ENCODE measurements at places on chromosomes 4 and X.
A peak's percentile ranks its signal among the peaks of the same experiment; 100 is the strongest.

DNA sequence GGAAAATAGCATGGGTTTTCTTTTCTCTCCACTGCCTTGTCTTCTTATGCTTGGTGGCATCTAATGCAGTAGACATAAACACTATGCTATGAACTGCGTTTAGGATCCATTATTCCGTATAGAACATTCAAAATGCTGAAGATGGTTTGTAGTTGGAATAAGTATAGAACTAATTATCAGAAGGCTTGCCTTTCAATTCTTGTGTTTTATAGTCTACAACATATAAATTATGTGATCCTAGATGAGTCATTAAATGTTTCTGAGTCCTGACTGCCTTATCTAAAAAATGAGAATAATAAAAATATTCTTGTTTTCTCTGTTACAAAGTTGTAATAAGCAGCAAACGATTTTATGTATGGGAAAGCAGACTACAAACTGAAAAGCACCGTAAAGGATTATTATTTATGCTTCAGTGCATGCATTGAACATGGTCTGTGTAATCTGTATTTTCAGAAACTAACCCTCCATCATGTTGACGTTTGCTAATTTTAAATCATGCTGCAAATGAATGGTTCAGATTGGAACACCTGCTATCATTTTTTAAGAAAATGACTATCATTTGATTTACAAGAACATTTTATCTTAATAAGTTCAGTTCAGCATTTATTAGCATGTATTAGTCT, 335.9 kb upstream of the AADAT start:
- DNase-seq = no peak

GRCh38 chrX:153807976-153808375, 13.5 kb downstream of the SSR4 start:
- no peak for DNase-seq

- DNase-seq = no peak
Observed at GRCh38 chr4:3160438-3160837, 86.0 kb downstream of the HTT start.

DNA sequence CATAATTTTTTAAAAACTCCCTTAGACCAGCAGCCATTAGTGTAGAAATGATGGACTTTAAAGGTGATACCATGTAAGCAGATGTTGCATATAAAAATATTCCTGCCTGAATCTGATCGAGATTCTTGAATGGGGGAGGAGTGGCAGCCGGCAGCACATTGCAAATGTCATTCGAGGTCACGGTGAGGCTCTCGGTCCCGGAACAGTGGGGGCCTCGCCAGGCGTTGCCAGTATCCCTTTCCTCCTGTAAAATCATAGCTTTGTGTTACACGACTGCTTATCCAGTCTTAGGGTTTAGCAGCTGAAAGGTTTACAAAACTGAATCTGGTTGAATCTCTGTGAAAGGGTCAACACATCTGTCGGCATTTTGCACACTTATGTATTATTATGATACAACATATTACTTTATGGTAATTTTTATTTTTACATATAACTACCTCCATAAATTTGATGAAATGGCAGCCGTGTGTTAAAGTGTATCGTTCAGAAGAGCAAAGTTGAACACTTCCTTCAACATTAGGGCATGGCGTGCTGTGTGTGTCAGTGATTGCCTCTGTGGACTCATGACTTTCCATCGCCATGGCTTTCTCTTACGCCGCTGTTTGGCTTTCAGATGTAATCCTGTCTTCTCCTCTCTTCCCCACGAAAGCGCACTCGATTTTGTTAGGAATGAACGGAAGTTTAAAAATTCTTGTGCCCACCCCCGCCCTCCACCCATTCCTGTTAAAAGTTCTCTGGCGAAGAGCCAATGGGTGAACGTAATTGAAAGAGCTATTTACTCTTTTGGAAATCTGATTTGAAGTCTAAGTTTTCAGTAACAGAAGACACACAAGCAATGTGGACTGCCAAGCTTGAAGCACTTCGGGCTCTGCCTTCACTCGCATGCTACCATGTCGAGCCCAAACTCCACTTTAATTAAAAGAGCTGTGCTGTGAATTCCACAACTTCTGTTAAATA, 114.8 kb downstream of the STOX2 start:
- no peak for DNase-seq

- no peak for DNase-seq
Observed at GRCh38 chrX:1002611-1003010, 209.8 kb downstream of the CRLF2 start.

DNA sequence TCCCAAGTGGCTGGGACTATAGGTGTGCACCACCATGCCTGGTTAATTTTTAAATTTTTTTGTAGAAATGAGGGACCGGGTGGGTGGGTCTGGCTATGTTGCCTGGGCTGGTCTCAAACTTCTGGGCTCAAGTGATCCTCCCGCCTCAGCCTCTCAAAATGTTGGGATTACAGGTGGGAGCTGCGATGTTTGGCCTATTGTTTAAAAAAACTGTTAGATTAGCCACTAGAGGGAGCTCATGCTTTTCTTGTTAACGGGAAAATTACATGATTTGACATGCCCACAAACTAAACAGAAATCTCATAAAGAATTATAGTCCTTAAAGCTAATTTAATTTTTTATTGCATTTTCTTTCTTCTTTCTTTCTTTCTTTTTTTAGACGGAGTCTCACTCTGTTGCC, 5.0 kb upstream of the SDAD1 start:
- DNase-seq = peak; percentile 62

GRCh38 chr4:100422894-100423293, 94.9 kb downstream of the EMCN start:
- no peak for DNase-seq

DNA sequence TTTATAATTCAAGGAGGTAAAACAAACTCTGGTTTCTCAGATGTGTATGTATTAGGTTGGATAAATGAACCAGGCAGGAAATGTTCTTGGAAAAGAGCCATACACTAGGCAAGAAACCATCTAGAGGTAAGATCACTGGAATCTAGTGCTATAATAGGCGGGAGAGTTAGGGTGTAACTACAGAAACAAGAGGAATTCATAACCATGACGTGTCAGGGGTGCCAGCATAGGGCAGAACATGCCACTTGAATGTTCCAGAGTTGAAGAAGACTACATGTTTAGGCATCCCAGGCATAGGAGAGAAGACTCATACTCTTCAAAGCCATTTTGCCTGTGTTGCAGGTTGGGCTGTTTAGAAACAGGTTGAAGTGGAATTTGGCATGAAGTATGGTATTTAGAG, 198.7 kb downstream of the CCNG2 start:
- DNase-seq = no peak

GRCh38 chr4:22897520-22898108, 204.9 kb downstream of the GBA3 start:
- no peak for DNase-seq

DNA sequence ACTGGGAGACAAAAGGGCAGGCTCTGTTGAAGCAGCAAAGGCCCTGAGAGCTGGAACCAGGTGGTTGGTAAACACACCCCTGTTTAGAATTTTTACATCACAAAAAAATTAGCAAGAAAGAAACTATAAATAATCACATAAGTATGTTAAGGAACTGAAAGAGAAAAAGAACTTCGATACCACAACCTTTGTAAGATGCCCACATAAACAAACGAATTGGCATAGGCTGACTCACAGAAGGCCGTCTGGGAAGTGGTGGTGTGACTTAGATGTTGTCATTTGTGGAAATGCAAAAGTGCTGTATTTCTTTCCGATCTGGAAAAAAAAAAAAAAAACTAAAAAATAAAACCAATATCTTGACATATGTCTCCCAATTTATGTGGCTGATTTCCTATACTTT, 235.1 kb downstream of the USP46 start:
- no peak for DNase-seq

- no peak for DNase-seq
Observed at GRCh38 chr4:109803924-109804571, 2.2 kb upstream of the CFI start.

DNA sequence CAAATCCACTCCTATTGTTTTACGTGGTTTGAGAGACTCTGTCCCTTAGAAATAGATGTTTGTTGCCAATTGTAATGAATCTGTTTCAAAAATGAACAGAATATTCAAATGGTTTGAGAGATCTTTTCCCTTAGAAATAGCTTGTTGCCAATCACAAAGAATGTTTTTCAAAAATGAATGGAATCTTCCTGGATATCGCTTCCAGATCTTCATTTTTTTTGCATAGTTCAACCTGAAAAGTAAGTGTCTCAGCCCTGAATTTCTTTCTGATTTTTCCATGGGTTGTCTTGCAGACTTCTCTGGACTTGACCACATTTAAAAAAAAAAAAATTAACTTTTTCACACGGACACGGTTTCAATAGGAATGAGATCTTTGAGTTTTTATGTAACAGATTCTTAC, 22.7 kb downstream of the SHOX start:
- DNase-seq = no peak

GRCh38 chr4:105965183-105965800, 70.0 kb downstream of the NPNT start:
- no peak for DNase-seq

DNA sequence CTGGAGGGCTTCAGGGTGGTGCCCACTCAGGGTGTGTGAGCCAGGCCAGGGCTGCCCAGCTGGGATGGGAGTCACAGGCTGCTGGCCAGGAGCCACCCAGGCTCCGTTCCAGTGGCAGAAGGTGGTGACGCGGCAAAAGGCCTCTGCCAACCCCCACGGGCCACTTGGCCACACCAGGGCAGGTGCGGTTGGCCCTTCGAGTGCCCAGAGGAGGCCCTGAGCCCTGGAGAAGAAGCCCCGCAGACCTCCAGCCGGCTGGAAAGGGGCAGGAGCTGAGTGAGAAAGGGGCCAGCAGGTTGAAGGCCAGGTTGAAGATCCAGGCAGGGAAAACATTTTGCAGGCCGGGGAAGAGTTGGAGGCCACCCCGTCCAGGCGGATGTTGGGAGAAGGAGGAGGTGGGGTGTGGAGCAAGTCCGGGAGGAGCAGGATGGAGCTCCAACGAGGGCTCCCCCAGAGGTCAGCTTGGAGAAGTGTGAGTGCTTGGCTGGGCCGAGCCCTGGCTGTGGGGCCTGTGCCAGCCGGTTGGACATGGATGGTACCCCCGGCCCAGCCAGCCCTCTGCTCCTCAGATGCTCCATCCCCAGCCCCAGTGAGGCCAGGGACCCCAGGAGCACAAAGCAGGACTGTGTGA, 2.8 kb upstream of the CPLX1 start:
- DNase-seq = no peak

- no peak for DNase-seq
Observed at GRCh38 chr4:54992266-54992665, 133.1 kb downstream of the KDR start.

GRCh38 chr4:187166886-187167512, 443.3 kb upstream of the FAT1 start:
- DNase-seq = no peak

- DNase-seq = no peak
Observed at GRCh38 chr4:183154701-183155391, 55.8 kb downstream of the WWC2 start.

DNA sequence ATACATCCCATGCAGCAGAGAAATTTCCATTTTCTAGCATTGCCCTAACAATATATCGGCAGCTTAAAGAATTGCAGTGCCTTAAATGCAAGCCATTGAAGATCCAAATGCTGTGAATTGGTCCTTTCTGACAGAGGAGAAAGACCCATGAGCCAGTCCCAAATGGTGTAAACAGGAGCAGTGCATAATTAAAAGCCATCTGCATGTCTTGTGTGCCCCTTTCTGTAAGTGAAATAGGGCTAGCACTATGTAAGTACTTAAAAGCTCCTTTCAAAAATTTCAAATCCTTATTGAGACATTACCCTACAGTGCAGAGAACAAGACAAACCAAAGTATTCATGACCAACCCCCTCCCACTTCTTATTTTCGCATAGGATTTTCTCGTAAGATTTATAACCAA, 108.7 kb upstream of the LCORL start:
- DNase-seq = no peak

DNA sequence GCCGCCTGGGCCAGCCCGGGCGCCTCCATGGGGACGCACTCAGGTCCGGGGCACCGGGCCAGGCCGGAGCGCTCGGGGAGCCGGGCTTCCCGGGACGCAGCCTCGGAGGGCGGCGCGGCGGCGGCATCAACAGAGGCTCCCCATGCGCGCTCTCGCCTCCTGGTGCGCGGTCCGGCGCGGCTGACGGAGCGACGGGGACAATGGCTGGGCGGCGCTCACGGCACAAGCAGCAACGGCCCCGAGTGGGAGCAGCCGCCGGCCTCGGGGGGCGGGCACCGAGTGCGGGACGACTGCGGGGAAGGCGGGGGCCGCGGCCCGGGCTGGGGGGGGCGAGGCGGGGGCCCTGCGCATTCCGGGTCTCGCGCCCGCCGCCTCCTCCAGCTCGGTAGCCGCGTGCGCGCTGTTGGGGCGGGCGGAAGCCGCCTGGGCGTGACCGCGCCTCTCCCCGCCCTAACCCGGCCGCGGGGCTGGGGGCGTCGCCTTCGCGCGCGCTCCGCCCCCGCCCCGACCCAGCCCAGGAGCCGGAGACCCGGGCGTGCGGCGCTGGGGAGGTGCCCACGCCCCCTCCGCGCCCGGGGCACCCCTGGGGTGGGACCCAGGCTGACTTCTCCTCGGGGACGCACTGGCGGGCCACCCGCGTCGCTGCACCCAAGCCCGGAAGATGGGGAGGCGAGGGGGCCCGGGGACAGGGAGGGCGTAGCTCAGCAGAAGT, at the start of gene PRKX:
Gene PRKX (minus strand): TSS at position 425 of the 712 bp plus-strand sequence. CDS start 396 bp downstream, at position 29.
- peak; percentile 62 for DNase-seq

- DNase-seq = no peak
Observed at GRCh38 chr4:601612-602558, 23.5 kb upstream of the PDE6B start.

DNA sequence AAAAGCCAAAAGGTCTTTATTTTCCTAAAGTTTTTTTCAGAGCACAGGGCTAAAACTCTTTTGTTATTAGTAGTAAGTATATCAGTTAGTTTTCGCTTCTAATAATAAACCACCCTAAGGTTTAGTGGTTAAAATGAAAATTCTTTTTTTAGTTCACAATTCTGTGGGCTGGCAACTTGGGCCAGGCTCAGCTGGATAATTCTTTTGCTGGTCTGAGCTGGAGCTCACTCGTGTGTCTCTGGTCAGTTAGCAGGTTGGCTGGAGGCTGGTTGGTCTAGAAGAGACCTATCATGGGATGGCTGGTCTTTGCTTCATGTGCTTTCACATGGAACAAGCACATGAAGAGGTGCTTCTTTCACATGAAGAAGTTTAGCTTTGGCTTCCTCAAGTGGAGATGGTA, 227.1 kb upstream of the LCORL start:
- no peak for DNase-seq

- no peak for DNase-seq
Observed at GRCh38 chr4:21775703-21776102, 172.9 kb downstream of the KCNIP4 start.

- no peak for DNase-seq
Observed at GRCh38 chr4:172410363-172410762, 597.2 kb downstream of the GALNTL6 start.

- no peak for DNase-seq
Observed at GRCh38 chrX:149499766-149500165, 5.3 kb downstream of the IDS start.

- no peak for DNase-seq
Observed at GRCh38 chr4:153198719-153199118, 5.5 kb upstream of the TRIM2 start.

GRCh38 chr4:187258651-187259401, 535.2 kb upstream of the FAT1 start:
- DNase-seq = no peak

- DNase-seq = no peak
Observed at GRCh38 chr4:74873545-74874301, 59.2 kb upstream of the PARM1 start.

- no peak for DNase-seq
Observed at GRCh38 chr4:6198768-6199421, 1.5 kb downstream of the JAKMIP1 start.

Data from memory B cell (primary cell).